Stimulated activated CD4-positive, alpha-beta T cell treated with anti-CD3 and anti-CD28 coated beads, TNF-alpha, amount 100 ng/mL, for 4 hours (primary cell): ENCODE measurements at places on chromosomes 3 and 15.

GRCh38 chr15:25410649-25411048, 28.2 kb downstream of the UBE3A start:
- no peak for DNase-seq

GRCh38 chr15:59313641-59314332, 58.9 kb downstream of the MYO1E start:
- no peak for DNase-seq

DNA sequence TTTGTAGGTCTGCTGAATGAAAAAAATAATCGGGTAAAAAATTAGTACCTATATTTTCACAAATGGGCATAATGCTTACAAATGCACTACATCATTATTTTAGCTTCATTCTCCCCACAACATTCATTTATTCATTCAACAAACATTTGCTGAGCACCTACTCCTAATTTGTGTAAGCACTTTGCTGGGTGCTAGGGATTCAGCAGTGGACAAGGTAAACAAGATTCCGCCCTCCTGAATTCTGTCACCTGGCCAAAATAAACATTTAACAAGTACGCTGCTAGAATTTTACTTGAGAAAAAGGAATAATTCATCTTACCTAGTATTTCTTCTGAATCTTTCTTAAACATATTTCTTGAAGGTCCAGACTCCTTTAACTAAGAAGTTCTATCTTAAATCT, 72.1 kb downstream of the TIGIT start:
- no peak for DNase-seq

GRCh38 chr15:67358812-67359211, 104.2 kb downstream of the IQCH start:
- DNase-seq: no peak

- no peak for DNase-seq
Observed at GRCh38 chr3:174232658-174233429, 626.3 kb upstream of the NAALADL2 start.

GRCh38 chr15:72288796-72289596, 16.6 kb upstream of the PARP6 start:
- no peak for DNase-seq

DNA sequence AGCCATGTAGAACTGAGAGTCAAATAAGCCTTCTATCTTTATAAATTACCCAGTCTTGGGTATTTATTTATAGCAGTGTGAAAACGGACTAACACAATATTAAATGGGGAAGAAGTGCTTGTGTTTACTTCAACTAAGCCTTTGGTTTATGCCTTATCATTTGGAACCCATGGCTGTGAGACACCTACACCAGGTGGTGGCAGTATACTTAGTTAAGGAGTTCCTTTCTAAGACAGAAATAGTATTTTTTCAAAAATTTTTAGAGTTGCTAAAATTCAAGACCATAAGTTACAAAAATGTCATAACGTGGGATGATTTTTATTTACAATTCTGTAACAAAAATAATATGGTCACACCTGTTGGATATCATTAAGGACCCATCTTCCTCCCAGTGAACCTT, 354.5 kb upstream of the SOX14 start:
- no peak for DNase-seq
